ENCODE measurements at places on chromosomes 3 and 15.

DNA sequence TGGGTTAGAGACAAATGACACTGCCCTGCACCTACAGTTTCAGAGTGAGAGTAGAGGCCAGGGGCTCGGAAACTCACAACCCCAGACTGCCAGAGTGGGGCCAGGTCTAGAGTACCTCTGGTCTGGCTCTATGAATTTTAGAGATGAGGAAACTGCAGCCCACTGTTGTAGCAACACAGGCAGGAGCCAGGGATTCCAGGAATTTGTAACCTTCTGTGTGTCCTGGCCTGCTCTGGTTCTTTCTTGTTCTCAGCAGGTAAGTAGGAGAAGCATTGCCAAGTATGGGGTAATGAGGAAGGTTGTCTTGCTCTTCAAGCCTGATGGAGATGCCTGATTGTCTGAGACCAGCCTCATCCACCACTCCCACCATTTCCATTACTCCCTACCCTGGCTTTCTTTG is 221.8 kb downstream of the UACA start:
- no peak for DNase-seq

DNA sequence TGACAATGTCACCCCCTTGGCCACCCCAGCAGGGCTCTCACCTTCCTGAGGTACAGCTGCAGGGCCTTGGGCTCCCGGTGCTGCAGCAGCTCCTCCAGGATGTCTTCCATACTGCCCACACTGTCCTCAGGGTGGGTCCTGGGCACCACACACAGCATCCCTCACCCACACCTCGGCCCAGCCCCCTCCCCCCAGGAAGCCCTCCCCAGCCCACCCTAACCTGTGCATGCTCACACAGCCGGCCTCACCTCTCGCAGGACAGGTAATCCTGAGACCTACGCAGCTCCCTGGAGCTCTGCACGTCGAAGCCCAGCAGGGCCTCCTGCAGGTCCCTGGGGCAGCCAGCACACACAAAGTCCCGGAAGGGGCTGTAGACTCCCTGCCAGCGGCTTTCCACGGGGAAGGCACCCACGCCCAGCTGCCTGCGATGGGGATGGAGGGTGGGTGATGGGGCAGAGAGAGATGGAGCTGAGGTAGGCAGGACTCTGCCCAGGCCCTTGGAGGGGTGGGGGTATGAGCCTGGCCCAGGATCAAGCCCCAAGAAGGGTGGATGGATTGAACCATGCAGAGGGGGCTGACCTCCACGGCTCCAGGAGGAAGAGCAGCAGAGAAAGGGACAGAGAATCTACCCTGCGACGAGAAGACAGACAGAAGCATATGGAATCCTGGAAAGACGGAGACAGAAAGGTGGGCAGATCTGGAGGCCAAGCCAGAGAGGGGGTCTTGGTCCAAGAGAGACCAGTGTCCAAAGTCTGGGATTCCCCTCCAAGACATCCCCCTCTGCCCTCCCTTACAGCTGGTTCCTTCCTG is 16.7 kb downstream of the ALS2CL start:
- no peak for DNase-seq

DNA sequence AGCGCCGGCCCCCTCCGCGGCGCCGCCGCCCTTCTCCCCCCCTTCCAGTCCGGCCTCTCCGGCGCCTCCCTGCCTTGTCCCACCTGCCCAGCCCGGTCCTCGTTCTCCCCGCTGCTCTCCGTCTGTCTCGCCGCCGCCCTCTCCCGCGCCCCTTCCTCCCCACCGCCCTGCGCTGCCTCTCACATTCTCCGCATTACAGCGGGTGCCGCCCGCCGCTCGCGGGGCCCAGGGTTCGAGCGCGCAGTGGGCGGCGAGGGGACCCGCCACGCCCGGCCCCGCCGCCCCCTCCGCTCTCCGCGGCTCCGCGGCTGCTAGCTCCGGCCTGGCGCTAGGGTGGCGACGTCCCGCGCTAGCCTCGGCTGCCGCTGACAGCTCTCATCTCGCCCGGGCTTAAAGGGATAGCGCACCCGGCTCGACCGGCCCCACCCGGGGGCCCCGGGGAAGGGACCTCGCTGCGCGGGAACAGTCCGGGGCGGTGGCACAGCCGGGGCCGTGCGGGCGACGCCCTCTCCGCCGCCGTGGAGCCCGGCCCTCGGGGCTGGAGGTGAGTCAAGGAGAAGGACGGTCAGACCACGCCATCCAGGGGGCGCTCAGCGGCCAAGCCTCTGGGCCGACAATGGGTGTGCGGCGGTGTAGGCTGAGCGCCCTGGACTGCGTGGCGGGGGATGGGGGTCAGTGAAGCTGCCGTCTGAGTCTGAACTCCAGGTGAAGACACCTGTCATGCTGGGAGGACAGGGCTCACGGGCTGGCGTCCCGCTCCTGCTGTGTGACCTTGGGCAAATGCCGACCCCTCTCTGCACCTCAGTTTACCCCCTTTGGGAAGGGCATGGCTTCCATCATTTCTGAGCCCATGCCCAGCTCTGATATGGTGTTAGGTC is 187.4 kb upstream of the LINGO1 start:
- DNase-seq = no peak

DNA sequence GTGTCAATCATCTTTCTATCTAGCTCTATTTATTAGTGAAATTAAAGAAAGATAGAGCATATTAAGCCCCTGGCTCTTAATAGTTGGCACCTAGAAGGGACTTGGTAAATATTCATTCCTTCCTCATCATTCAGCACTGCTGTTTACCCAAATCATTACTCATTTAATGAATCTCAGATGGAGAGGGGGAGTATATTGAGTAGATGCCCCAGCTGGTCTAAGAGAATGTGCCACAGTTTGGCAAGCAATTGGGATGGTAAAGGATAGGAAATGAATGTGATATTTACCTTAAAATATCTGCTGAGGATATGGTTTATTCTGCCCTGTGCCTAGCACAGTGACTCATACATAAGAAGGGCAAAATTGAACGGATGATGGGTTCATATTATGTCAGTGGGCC is 6.0 kb downstream of the IL1RAP start:
- no peak for DNase-seq

DNA sequence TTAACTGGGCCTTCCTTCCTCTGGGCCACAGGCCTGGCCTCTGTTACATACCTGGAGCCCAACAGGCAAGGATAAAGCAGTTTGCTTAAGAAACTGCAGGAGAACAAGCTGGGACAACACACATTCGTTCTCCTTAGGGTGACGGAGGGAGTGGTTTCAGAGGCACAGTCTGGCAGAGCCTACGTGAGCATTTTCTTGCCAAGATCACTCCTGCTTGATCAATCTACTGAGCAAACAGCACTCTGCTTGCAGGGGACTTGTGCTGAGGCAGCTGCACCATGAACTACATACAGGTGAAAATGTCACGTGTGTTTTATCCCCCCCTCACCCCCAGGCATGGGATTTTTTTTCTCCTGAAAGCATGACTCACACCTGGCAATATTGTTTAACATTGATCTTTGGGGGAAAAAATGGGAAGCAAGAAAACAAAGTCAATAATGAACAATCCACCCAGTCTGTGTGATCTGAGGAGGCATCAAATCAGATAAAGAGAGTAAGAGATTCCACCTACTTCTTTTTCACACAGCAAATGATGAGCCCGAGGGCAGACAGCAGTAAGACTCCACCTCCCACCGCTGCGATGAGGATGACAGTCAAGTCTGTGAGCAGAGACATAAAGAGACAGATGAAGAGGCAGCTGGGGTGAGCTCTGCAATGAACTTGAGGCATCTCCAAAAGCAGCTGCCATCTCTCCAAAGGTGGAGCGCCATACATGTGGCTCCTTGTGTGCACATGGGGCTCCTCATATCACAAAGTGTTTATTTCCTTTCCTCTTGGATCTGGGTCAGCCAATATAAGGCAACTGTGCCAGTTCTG is 57.4 kb downstream of the CDCP1 start:
- no peak for DNase-seq

GRCh38 chr3:126419886-126420786 is 25.4 kb downstream of the CFAP100 start:
- DNase-seq = no peak

- DNase-seq = no peak
Observed at GRCh38 chr15:73629798-73630429, 3.3 kb downstream of the NPTN start.

DNA sequence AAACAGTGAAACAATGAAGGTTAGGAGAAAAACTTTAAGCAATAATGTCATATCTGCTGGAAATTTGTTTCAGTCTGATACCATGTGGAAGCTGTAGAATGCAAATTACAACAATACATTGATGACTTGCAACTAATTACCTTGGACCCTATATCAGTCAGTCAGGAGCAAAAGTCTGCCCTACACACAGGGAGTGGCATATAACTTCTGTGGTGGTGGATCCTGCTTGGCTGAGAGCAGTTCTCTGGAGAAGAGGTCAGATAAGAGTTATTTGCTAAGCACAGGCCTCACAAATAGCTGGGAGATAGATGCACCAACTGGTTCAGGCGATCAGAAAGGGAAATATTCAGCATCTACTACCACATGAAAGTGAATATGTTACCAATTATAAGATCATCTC is 1364.6 kb upstream of the EPHA6 start:
- DNase-seq = no peak

DNA sequence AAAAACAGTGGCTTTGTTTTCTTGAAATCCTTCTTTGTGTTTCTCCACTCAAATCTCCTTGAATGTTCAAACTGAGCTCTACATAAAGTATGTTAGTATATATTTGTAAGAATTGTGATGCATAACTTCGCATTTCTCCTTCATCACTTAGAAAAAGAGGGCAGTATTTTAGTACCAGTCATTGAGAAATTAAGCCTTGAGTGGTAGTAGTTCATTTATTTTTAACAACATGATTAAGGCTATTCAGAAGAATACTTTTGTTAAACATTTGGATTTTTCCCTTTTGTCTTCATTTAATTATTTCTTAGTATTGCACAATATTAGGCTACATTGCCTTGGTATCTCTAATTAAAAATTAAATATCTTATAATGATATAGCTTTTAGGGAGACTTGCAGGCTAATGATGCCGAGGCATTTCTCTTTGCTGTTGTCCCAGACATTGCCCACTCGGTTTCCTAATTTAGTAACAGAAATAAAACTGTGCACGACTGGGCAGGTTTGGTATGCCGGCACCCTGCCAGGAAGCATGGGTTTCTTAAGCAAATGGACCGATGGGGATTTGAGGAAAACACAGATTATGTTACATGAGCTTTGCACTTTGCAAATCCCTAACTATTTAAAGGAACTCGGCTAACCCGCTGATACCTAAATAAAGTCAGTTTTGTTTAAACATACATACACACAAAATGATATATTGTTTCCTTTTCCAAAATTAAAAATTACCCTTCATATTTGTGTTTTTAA is 54.7 kb downstream of the LRRC28 start:
- DNase-seq = peak; percentile 44

DNA sequence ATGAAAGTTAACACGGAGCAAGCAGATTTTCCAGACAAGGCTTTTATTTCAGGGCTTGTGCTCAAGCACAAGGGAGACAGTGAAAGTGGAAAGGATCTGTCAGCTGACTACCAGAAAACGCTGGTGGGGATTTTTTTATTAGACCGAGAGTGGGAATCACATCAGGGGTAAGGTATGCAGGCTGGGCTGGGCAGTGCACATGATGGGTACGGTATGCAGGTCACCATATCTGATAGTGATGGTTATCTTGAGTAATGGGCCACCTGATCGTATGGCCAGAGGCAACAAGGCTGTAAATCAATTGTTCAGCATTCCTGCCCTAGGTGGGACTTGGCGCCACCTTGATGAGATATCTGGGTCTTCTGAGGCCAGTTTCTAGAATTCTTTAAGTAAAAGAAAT is 36.9 kb upstream of the PIAS1 start:
- no peak for DNase-seq

DNA sequence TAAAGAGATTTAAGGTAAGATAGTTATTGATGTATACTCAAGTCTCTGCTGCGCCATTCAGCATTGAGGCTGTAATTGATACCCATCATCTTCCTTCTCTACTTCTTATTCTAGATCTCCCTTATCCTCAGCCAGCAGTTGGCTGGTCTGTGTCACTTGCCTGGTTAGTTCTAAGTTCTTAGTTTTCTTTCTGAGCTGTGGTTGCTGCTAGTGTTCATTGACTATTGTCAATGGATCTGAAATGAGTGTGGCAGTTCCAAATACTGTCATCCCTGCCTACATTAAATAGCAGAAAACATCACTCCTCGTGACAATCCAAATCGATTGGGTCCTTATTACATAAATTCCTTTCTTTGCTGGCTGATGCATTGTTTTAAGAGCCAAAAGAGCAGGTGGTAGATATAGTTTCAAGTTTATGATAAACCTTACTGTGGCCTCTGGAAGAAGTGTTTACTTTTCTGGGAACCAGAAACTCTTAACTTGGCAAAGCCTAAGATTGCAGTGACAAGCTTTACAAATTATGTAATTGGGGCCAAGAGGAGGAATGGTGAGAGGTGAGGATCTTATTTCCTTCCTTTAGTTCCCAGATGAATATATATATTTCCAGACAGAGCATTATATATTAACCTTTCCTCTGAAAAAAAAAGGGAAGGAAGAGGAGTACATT is 168.0 kb downstream of the GMNC start:
- DNase-seq = no peak

GRCh38 chr3:14435175-14436014 is 33.0 kb downstream of the SLC6A6 start:
- DNase-seq = no peak

DNA sequence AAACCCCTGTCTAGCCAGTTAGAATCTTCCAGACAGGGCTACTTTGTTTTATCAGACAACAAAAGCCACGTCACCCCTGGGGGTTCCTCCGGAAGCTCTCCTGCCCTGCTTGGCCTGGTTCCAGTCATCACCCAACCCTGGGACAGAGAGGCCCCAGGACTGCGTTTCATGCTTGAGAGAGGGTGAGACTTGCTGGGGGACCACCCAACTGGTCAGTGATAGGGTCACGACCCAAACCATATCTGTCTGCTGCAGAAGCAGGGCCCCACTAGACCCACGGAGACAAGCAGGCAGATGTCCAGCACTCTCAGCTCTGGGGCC is 1.2 kb downstream of the NT5DC2 start:
- DNase-seq = no peak

DNA sequence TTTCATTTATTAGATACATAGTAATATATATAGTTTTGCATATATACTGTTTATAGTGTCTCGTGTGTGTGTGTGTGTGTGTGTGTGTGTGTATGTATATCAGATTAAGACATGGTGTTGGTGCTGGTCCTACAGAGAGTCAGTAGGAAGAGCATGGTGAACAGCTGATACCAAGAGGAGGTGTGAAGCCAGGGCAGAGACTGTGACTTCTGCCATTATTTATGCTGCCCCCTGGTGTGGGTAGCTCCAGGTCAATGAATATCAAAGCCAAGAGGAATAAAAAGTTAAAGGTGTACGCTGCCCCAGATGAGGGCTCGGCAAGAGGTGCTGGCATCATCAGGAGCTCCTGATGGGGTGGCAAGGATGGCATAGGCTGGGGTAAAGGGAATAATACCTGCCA is 299.5 kb upstream of the RASGRP1 start:
- DNase-seq = no peak

DNA sequence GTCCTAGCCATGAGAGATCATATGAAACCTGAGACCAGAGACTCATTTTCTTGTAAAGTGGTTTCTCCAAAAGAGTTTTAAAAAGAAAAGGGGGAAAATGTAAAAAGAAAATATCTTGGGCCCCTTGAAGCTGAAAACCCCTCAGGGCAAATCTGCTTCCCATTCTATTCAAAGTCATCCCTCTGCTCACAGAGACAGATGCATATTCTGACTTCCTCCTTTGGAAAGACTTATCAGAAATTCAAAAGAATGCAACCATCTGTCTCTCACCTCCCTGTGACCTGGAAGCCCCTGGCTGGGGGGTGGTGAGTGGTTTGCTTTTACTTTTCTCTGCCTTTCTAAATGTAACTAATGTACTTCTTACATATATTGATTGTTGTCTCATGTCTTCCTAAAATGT is 1154.8 kb downstream of the NSUN3 start:
- DNase-seq = no peak

- no peak for DNase-seq
Observed at GRCh38 chr3:138818185-138818860, 16.4 kb downstream of the PIK3CB start.

- no peak for DNase-seq
Observed at GRCh38 chr3:149245738-149246451, 24.3 kb upstream of the CP start.
